ENCODE measurements at places on chromosomes 16 and 17.

DNA sequence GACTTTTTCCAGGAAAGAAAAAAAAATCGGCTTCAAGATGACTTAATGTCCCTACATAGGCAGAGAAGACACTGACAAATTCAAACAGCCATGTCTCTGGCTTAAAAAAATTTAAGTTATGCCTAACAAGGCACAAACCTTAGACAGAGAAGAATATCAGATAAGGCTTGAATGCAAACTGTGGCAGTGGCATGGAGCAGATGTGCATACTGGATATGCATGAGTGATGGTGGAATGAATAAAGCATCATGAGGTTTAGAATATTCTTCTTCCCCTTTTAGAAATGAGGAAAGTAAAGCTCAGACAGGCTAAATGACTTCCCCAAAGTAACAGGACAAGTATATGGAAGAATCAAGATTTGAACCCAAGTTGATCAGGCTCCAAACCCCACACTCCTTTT is 23.2 kb upstream of the WSCD1 start:
- no peak for DNase-seq

DNA sequence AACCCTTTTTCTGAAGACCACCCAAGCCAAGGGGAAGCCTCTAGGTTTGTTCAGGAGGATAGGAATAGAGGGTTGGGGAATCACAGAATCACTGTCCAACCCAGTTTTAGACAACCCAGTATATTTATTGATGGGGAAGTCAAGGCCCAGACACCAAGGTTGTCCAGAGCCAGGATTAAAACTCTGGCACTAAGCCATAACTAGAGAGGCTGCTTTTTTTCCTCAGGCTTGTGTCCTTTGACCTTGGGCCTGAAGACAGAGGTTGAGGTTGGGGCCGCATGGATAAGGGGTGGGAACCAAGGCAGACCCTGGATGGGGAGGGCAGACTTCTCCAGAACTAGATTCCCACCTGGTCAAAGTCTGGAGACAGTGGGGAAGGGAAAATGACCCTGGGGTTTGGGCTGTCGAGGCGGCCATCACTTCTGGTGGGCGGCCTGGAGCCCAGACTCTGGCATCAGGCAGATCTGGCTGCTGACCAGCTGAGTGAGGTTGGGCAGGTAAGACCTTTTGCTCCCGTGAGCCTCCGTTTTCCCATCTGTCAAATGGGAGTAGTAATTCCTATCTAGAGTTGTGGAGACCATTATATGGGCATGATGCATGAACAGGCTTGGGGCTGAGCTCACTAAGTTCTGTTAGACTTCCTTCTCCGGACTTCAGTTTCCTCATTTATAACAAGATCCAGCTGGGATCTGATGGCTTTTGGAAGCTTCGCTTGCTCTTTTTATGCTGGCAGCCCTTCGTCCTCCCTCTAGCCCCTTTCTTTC is 17.9 kb downstream of the IGFBP4 start:
- no peak for DNase-seq

- no peak for DNase-seq
These were observed 60.7 kb downstream of the EFCAB5 start for GRCh38 chr17:30002088-30002487.

DNA sequence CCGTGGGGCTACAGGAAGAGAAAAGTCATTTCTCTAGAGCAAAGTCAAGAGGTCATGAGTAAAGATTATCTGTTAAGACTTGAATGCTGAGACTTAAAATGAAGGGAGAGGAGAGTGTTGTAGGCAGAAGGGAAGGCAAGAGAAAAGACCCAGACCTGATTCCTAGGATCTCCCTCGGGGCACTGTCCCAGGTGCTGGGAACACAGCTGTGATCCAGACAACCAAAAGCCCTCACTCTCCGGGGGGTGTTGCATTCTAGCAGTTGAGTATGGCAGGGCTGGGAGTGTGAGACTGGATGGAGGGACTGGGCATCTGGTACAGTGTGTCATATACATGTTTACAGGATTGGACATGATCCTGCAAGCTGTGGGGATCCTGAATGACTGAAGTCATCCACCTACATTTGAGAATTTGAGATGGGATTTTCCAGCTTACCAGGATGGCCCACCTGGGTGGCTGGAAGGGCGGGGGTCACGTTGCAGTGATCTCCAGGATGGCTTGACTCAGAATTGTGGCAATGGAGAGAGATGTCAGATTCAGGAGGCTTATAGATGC is 29.1 kb downstream of the ARSG start:
- DNase-seq, result no peak

DNA sequence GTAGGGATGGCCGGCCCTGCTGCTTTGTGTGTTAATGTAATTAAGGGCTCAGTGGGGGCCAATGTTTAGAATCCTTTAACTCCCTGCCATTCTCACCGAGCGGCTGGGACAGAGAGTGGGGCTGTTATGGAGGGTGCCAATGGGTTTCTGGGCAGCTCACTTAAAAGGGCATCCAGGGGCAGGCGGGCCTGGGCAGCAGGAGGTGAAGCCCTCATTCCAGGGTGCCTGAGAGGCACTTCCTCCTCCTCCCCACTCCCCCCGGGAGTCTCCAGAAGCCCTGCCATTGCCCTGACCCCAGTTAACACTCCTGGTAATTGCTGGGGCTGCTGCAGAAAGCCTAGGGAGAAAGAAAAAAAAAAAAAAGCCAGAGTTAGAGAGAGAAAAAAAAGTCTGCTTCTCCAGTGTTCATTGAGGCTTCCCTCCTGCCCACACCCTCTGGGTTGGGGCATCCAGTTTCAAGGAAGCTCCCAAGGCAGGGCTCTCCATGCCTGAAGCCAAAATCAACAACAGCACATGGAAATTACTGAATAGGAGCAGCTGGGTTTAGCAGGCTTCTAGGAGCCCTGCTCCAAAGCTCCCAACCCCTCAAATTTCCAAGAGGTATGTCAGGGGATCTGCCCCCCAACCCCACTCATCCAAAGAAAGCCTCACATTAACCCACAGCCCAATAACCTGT is 28.0 kb downstream of the CUEDC1 start:
- no peak for DNase-seq

DNA sequence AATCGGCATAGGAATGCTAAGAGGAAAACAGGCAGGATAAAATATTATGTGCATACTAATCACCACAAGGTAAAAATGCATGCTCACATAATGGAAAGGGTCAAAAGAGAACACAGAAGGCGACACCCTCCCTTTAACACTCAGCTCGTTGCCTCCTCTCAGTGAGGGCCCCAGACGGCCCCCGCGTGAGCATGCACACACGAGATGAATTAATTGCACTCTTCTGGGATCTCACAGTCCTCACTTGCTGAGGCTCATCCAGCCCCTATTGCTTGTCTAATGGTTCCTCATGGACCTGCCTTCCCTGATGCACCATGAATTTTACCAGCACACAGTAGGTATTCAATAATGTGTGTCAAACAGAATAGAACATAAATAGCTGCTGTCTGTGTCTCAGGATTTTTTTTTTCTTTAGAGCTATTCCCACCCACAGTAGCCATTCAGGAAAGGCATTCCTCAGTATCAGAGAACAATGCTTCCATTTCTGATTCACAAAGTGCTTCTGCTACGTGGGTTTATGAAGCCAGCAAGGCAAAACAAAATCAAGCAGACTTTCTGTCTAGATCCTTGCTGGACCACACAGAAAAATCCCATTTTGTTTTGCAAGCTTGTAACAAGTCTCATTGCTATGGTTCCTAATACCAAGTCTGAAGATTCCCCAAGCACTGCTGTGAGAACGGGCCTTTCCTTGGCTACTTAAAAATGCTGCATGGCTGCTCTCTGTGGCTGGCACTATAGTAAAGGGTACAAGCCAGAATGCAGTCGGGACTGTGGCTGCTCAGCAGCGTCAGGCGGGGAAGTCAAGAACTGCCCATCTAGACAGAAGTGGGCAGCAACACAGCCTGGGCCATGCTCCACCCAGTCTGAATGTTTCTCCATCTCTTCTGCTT is 43.6 kb downstream of the TOM1L2 start:
- no peak for DNase-seq

DNA sequence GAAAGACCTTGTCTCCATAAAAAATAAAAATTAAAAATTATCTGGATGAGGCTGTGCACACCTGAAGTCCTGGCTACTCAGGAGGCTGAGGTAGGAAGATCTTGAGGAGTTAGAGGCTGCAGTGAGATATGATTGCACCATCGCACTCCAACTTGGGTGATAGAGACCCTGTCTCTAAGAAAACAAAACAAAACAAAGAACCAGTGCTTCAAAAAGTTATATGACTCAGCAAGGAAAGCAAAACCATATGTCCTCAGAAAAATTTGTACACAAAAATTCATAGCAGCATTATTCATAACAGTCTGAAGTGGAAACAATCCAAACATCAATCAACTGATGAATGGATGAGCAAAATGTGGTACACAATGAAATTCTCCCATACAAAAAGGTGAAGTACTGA is 48.9 kb downstream of the SLFN5 start:
- DNase-seq, result no peak

All from activated T-cell treated with anti-CD3 and anti-CD28 coated beads for 4 hours (primary cell).